GM12891 (cell line): ENCODE measurements at places on chromosomes 2 and 18.

- DNase-seq = no peak
Observed at GRCh38 chr2:45237850-45238542, 228.7 kb upstream of the SIX2 start.

DNA sequence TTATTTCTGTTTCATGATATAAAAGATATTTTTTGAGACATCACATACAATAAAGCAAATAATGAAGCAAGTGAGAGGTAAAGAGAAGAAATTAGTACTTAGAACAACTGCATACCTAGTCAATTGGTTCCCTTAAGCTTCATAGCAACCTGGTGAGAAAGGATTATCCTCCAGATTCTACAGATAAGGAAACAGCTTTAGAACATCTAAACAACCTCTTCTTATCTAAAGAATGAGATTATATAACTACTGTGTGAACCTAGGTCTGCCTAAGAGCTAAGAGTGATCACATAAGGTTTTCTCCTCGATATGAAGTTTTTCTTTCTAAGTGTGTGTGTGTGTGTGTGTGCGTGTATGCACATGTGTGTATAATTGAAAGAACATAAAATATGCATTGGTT is 265.1 kb downstream of the NOL4 start:
- DNase-seq = no peak

DNA sequence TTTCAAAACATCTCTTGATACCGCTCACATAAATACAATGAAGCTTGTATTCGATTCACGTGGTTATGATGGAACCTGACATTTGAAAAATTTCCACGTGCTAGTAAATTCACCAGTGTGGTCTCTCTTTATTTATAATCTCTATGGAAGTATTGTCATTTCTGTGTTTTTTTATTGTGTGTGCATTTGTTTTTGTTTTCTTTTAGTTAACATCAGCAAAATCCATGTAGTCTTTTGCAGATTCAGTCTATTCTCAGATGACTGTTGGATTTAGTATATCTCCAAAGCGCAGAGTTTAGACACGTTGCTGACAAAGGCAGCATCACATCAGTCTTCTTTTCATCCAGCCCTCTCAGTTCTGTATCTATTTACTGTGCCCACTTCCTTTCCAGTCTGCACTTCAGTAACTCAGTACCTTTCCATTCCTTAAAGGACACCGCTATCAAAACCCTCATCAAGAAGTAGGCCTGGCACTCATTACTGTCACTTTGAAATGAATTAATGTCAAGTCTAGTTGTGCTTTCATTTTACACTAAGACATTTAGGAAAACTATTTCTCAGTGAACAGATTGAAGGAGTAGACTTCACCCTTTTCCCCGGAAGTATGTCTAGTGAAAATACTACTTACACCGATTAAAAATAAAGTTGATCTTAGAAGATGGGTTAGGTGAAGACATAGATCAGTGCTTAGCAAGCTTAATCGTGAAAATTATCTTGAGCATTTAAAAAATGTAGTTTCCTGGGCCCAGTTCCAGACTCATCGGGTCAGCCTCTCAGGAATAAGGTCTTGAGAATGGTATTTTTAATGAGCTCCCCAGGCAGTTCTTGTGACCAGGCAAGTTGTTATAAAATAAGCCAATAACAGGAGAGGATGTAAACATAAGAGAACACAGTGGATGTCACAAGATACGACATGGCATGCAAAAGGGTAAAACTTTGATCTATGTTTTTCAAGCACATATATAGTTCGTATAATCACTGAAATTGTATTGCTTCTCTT is 506.8 kb upstream of the ZEB2 start:
- no peak for DNase-seq

DNA sequence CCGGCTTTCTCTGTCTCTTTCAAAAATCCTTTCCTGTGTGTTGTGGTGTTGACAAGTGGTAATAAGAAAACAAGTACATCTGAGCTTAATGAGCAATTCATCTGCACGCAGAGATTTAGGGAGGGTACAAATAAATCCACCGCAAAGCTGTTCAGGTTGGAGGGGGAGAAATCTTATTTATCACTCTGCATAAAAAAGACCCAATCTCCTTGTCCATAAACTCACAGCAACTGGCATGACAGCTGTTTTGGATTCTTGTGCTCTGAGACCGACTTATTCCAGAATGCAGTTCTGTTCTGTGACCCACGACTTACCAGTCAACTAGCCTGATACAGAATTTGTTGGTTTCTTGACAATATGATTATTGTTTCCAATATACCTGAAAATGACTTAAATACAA is 380.1 kb downstream of the SOX11 start:
- DNase-seq = no peak

- DNase-seq = no peak
Observed at GRCh38 chr2:2868085-2868484, 509.5 kb downstream of the EIPR1 start.

DNA sequence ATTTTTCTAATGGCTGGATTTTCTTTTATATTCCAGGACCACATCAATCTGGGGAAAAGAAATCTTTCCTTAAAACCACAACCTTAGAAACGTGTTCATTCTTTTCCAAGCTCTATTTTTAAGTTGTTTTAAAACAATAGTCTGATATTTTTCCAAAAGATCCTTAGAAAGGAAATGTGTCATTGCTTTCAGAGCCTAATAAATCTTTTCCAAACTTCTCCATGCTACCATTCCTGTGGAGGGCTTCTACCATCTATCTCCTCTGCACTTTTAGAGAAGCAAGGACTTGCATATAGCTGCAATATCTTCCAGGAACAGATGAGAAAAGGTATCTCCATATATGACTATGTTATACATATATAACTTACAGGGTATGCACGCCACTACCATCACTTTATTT is 21.2 kb downstream of the WDFY1 start:
- no peak for DNase-seq

- no peak for DNase-seq
Observed at GRCh38 chr18:36176711-36177110, 10.6 kb upstream of the MOCOS start.

DNA sequence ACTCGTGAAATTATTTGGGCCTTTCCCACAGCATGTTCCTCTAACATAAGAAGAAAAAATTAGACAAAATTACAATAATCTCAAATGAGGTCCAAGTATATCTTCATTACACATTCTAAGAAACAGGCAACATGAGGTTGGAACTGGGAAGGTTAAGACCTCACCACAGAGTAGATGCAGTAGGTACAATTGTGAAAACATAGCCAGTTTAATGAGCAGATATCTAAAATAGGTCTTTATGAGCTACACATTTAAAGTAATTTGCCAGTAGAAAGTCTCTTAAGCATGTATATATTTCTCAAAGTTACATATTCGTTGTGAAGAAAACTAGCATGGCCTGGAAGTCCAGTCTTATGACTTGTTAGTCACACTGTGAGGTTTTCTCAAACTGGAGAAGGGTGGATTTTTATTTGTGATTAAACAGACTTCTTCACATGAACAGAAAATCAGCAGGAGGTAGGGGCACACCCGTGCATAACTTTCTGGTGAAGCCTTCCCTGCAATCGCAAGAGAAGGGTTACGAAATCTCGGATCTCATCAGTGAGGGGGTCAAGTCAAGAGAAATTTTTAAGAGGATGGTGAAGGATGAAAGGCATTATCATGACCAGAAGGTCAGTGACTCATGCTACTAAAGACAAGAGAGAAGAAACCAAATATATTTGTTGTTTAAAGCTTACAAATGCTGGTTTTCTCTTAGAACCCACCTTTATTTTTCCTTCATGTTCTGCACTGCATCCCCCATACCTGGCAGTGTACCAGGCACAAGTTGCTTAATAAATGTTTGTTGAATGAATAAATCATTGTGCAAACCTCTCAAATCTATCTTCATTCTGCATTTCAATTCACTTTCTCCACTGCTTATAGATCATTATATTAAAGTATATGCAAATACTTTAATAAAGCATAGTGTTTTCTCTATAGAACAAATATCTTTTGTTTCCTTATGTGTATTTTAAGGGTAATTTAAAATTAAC is 5.1 kb upstream of the RAB27B start:
- DNase-seq = no peak

DNA sequence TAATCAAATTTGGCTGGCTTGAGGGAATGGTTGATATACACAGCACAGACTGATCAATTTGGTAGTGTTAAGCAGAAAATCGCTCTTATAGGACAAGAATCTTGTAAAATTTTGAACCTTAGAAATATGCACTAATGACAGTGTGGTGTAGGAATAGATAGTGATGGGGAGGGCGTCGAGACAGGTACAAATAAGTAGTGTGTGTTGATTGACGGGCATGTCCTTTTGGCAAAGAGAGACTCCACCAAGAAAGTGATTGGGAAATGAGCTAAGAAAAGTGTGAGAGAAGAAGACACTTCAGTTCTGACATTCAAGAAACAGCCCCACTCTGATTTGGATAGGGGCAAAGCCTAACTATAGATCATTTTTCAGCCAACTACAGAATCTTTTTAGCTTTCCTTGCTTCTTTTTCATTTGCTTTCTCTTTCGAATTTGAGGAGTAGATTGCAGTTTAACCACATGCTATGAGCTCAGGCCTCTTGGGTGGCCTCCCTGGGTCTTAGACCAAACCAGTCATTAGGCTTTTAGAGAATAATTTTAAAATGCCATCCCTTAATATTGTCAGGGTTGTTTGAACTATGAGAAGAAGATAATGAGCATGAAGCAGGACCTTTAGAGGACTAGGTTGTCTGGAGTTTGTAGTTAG is 127.1 kb downstream of the CERS6 start:
- no peak for DNase-seq

- no peak for DNase-seq
Observed at GRCh38 chr2:153912798-153913396, 41.2 kb downstream of the GALNT13 start.

- DNase-seq = no peak
Observed at GRCh38 chr2:134405611-134406081, 151.8 kb downstream of the MGAT5 start.
